ENCODE measurements at places on chromosomes 16 and 17.

DNA sequence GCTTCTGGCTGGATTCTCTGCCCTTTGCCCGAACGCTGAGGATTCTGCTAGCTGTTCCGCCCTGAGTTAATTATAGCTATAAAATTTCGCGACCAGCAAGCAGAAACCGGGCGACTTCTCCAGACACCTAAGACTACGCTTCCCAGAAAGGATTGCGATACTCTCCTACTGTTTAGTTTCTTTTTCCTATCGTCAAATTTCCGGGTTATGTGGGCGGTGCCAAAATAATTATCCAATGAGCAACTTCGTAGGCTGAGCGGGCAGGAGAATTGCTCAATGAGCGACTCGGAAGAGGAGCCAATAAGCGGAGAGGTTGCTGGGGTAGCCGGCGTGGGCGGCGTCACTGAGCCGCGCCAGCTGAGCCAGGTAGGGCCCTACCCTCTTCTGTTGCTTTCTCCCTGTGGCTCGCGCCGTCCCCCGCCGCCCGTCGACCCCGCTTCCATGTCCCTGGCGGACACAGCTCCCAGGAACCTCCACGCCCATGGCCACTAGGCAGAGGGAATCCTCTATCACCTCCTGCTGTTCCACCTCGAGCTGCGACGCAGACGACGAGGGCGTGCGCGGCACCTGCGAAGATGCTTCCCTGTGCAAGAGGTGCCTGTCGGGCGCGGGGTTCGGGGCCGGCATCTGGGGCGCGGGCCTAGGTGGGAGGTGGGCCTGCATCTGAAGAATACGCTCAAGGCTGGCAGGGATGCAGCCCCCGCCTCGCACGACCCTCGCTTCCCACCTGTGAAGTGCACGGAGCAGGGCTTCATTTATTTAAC is at the start of gene LCMT1:
TSS of gene LCMT1 (plus strand) at position 340 of the 764 bp plus-strand sequence. CDS start at position 482, 142 bp downstream.
- DNase-seq, result peak; percentile 68

GRCh38 chr17:59069856-59070255 is 36.8 kb downstream of the TRIM37 start:
- DNase-seq, result no peak

- no peak for DNase-seq
Measured at GRCh38 chr17:14304222-14304772, 3.4 kb downstream of the HS3ST3B1 start.

- DNase-seq, result no peak
Measured at GRCh38 chr17:74920306-74920620, 2.8 kb downstream of the USH1G start.

DNA sequence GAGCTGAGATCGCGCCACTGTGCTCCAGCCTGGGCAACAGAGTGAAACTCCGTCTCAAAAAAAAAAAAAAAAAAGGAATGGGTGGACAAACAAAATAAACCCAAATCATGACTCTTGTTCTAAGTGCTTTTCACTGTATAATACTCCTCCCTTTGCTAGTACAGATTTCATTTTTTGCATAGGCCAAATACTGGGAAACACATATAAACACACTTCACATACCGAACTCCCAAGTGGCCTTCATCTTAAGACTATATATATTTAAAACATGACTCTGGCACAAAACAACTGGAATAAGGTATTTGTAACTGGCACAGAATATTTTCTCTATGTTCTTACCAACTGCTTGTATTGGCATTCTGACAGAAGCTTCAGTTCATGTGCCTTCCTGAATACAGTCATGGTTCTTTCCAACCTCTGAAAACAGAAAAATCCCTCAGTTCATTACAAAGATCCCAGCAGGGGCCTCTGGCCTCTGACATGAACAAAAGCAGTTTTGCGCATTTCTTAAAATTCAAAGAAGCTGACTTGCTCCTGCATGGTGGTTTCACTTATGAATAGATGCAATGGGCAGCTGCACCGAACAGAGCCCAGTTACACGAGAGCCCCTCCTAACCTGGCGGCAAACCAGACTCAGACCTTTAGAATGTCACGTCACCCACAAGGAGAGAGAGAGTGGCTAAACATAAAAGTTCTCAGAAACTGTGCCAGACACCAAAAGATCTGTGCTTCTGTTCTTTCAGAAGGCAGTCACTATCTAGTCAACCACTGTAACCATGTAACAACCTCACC is 19.1 kb upstream of the COPRS start:
- no peak for DNase-seq

GRCh38 chr17:40500709-40501108 is 714 bp downstream of the TNS4 start:
- DNase-seq, result no peak

DNA sequence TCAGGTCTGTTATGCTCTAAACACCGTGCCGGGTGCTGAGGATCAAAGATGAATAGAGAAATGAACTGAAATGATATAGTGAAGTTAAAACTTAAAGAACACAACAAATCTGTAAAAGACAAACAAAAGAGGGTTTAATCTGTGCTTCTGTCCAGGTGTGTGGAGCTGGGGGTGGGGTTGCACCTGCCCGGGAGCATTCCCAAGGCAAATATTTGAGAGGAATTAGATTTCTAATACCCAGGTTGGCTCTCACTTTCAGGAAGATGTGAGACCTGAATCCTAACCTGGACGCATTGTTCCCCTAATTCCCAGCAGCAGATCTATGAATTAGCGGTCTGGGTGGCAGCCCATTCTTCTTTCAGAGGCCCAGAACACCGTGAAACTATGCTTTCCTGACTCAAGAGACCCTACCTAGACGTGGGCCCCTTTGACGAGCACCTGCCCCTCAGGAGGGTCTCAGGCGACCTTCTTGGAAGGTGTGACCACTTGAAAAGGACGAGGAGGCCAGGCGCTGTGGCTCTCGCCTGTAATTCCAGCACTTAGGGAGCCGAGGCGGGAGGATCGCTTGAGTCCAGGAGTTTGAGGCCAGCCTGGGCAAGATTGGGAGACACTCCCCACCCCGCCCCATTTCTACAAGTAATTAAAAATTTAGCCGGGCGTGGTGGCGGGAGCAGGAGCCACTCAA is 677 bp upstream of the RANGRF start:
- DNase-seq, result no peak

DNA sequence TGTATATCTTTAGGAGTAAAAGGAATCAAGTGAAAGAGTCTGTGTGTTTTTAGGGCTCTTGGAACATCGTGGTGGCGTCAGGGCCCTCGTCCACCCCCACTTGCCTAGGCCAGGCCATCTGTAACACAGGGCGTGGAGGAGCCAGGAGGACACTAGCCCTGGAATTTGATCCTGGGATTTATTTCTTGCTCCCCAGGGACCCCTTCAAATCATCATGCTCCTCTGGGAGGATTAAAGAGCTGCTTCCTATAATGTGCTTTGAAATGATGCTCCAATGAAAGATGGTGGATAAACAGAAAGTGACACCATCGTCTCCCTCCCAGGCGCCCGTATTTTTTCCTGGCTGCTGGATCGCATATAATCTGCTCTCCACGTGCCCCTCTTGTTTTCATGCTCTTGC is 113.3 kb downstream of the AATF start:
- no peak for DNase-seq

- DNase-seq, result no peak
Measured at GRCh38 chr17:45267436-45268055, 5.7 kb upstream of the SPATA32 start.

DNA sequence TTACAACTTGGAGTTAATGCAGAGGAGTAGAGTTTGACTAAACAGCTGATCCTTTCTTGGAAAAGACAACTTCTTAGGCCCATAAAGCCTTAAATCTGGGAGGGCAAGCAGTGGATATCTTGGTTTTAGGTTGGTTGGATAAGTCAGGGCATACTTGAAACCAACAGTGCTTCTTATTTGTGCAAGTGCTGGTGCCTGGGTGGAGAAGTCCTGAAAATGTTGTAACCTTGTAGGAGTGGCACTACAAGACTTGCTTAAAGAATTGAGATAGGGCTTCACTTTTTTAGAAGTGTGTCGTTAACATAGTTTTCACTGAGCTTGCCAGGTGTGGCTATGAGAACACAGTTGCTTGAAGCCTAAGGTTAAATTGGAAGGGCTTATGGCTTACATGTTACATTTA is 6.2 kb downstream of the MSI2 start:
- DNase-seq, result no peak

- no peak for DNase-seq
Measured at GRCh38 chr16:84881702-84882521, 62.1 kb downstream of the CRISPLD2 start.

DNA sequence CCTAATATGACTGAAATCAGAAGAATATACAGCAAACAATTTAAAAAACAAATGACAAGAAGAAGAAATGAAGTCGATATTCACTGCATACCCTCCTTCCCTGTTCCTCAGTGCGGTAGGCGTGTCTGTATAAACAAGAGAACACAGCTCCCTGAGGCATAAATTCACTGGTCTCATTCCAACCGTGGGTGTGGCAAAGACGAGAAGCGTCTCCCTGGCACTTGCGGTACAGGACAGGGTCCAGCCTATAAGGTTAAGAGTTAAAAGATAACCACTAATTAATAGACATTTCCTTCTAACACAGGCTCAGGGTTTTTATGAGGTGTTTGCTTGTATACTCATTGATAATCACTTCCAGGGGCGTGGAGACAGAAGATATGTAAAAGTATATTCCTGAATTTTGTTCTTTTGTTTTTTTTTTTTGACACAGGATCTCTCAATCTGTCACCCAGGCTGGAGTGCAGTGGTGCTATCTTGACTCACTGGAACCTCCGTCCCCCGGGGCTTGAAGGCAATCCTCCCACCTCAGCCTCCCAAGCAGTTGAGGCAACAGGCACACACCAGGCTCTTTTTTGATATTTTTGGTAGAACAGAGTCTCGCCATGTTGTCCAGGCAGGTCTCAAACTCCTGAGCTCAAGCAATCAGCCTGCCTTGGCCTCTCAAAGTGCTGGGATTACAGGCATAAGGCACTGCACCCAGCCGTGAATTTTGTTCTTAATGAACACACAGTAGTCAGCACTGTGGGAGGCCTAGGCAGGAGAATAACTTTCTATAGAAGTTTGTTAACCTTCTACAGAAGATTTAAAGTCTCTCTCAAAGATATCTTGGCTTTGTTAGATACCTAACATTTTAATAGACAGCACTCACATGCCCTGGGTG is 59.1 kb upstream of the CLEC18B start:
- no peak for DNase-seq

- no peak for DNase-seq
Measured at GRCh38 chr16:11681556-11681955, 13.3 kb downstream of the SNN start.

GRCh38 chr17:35744830-35745229 is 8.2 kb downstream of the GAS2L2 start:
- no peak for DNase-seq

DNA sequence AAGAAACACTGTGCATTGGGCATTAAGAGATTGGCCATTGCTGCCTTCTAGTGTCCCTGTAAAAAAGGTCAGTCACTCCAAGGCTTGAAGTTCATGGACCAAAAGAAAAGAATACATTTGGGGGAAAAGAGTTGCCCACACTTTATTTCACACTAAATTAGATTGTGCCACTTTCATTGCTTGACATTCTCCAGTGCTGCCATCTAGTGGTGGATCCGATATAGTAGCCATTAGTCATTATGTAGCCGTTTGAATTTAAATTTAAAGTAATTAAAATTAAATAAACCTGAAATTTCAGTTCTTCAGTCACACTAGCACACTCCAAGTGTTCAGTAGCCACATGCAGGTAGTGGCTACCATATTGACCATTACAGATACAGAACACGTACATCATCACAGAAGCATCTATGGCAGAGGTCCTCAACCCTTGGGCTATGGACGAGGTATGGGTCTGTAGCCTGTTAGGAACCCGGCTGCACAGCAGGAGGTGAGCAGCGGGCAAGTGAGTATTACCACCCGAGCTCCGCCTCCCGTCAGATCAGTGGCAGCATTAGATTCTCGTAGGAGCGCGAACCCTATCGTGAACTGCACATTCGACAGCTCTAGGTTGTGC is 21.9 kb upstream of the CDH5 start:
- DNase-seq, result no peak

DNA sequence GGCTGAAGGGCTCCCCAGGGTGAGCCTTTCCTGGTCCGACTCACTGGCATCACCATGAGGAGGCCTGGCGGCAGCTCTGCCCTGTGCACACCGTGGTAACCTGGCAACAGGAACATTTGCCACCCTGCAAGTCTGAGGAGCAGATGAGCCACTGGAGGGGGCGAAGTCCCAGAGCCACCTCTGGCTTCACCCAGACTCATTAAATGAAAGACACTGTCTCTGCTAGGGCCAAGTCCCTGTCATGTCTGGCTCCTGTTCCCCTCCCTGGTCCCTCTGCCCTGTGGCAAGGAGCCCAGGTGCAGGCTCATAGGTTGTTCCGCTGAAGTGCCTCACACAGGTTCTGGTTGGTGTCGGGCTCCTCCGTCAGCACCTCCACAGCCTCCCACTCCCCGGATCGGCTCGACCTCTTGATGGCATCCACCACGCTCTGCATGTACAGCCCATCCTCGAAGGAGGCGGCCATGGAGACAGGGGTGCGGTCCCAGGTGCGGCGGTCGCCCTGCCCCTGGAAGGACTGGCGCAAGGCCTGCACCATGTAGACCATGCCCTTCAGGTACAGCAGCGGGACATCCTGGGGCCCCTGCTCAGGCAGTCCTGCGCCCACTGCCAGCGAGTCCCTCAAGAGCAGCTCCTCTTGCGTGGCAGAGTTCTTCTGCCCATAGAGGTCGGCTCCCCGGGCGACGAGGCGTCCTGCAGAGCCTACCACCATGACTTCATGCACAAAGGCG is 8.4 kb downstream of the C16orf86 start:
- no peak for DNase-seq

- no peak for DNase-seq
Measured at GRCh38 chr17:62663304-62663703, 35.8 kb downstream of the MRC2 start.

- DNase-seq, result no peak
Measured at GRCh38 chr17:38435795-38436194, 7.5 kb downstream of the ARHGAP23 start.

DNA sequence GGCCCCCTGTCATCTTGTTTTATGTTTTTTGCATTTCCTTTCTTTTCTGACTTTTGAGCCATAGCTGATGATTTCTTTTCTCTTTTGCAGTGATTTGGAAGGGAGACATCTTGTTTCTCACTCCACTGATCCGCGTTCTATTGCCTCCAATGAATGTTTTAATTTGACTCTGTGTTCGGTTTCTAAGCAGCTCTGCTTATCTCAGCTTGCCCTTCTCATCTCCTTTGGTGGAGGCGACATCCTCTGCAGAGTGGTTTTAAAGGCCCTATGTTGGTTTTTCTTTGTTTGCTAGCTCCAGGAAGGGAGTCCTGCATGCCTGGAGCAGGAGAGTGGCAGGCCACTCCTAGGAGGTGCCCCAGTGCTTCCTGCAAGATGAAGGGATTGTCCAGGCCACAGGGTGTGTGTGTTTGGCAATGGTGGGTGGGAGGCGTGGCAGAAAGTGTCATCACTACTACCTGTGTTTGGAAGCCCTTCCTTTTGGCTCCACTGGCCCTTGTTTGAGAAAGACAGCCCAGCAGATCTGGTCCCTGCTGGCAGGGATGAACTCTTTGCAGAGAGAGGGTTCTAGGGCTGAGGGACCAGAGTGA is 13.6 kb downstream of the SMPD3 start:
- DNase-seq, result no peak
